Stimulated activated CD4-positive, alpha-beta T cell treated with anti-CD3 and anti-CD28 coated beads, Interleukin-12 subunit alpha, Interleukin-12 subunit beta, amount 100 ng/mL, for 24 hours (primary cell): ENCODE measurements at places on chromosomes 5 and 9.

GRCh38 chr5:146173597-146173996, 8.9 kb downstream of the LARS1 start:
- no peak for DNase-seq

DNA sequence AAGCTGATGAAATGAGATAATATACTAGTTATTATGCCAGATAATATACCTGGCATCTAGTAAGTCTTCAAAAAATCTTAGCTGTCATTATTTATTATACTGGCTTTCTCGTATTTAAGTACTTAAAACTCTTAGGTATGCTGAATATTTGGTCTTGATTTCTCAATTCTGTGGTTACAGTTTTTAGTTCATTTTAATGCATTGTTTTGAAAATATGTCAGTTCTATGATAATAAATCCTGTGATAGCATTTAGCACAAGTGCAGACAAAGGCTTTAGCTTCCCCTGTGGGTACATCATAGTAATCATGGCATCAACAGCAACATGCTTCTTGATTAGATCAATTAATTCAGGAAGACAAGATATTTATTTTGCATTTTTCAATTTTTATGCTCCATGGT, 133.0 kb downstream of the SMC2 start:
- DNase-seq = no peak

- no peak for DNase-seq
These were observed 10.9 kb downstream of the SEMA5A start for GRCh38 chr5:9534881-9535517.

DNA sequence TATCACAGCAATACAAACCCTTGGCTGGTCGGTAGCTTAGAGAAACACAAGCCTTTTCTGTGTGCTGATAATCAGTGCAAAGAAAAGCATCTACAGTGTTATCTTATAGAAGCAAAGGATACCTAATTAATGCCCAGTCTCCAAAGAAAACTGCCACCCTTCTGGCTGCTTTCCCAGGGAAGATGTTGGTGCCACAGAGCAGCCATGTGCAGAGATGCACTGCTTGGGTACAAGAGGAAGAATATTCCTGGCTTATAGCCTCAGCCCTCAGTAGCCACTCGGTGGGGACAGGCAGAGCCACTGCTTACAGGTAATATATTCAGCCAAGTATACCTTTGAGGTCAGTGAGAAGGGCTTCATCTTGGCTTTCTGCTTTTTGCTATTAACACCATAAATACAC, 185.3 kb downstream of the PCSK1 start:
- DNase-seq = no peak

DNA sequence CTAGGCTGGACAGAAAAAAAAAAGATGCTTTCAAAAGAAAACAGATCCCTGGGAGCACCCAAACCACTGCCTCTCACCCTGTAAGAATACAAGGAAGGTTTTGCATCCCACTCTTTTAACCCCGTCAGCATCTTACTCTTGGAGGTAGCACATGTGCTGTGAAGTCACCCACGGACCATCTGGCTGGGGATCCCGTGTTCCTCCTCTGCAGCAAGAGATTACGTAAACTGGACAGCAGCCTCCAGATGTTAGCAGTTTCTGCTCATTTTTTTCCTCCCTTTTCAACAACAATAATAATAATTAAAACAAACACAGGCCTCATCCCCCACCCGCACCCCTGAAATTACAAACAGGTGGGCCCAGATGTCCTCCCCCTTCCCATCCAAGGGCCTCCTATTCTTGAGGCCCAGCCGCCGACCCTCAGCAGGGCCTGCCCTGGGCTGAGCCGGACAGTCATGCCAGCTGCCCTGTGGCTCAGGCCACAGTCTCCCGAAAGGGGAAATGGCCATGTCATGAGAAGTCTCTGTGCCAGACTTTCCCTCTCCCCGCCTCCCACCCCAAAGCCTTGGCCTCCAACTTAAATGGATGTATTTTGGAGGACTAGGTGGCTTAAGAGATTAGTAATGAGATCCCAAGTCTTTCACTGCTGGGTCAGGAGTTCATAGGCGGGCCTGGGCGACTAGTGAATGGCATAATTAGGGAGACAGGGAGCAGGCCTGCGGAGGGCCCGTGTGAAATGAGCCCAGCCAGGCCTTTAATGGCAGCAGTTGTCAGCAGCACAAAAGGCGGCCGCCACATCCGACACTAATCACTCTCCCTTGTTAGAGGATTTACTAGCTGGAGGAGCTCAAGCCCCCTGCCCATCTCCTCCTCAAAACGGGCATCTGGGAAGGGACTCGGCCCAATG, 165.1 kb downstream of the PAPPA start:
- no peak for DNase-seq

- no peak for DNase-seq
These were observed 59.6 kb downstream of the ARHGAP26 start for GRCh38 chr5:142829801-142830220.

DNA sequence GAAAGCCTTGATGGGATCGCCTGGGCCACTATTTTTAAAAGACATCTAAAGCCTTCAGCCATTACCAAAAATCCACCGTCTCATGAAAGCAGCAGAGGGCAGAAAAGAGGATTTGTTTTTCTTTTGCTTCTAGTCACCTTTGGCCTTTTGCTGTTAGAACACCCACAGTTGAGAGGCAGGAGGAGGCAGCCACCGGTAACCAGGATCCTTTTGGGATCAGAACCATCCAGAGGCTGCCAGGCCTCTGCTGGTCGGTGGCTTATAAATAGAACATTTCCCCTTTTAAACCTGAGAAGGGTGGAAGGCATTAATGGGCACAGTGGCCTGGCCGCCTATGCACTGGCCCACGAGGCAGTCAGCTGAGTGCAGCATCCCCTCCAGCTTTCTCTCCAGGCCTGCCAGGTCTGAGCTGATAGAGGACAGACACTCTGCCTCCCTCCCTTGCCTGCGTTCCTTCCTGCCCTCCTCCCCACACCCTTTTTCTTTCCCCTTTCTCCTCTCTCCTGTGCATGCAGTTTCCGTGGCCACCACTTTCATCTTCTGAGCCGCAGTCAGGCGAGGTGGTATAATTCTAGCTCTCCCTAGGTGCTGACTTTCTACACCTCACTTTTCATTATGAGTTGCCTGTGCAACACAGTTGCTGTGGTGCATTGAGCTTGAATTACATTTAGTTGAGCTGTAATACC, 253.4 kb downstream of the ARHGAP26 start:
- DNase-seq = no peak

- peak; percentile 2 for DNase-seq
These were observed 121.6 kb downstream of the TLR4 start for GRCh38 chr9:117825609-117826347.

DNA sequence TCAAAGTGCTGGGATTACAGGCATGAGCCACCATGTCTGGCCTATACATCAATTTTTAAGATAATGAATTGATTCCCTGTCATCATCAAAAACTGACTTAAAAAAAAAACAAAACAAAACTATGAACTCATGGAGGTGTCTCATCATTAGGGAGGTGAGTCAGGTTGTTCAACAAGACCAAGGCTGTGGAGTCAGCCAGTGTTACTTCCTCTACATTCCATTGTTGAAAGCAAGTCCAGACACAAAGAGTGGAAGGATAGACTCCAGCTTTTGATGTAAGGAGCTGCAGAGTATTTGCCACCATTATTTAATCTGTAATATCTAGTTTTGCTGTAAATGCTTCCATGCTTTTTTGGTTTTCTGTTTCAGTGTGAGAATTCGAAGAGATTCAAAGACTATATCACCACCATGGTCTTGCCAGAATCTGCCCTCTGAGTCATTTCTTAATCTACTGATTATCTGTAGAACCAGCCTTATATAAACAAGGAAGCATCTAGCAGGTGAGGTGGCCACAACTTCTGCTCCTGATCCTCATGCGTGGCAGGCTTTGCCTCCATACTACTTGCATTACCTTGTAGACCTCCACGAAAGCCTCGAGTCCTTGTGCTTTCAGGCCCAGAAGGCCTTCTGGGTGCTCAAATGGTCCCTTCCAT, 156.1 kb downstream of the FGF1 start:
- DNase-seq = no peak

GRCh38 chr9:126146254-126147145, 180.1 kb upstream of the MVB12B start:
- no peak for DNase-seq

GRCh38 chr5:143561219-143561618, 157.7 kb upstream of the NR3C1 start:
- DNase-seq = no peak

DNA sequence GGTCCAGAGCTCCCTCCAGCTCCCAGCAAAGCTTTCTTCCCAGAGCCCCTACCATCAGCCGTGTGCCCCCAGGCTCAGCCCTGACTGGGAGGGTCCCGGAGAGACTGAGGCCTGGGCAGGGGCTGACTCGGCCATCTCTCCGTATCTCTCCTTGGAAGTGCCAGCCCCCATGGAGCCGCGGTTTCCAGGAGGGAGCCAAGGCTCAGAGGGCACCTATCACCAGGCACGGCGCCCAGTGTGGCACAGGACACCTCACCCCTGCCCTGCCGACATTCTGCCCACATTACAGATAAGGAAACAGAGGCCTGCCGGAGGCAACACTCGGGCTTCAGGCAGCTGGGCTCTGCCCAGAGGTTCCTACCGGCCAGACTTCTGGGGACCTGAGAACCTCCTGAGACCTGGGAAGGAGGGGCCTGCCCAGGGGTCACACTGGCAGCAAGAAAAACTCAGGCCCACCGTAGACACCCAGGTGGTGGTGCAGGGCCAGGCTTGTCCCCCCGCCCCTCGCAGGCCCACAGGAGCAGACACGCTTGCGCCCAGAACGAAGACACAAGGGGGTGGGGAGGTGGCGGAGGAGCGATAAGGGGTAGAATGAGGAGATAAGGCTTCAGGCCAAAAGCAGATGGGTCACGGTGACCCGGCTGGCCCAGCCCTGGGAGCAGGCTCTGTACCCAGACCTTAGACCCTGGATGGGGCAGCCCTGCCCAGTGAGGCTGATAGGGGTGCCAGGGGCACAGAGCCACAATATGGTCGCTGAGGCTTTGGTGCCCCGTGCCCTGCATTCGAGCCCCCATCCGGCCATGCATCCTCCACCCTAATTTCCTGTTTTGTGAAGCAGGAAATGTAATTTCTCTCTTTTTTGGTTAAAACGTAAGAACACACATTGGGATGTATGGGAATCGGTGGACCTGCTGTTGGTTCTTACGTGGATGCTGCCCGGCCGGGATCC, 11.8 kb downstream of the NR5A1 start:
- DNase-seq = no peak

DNA sequence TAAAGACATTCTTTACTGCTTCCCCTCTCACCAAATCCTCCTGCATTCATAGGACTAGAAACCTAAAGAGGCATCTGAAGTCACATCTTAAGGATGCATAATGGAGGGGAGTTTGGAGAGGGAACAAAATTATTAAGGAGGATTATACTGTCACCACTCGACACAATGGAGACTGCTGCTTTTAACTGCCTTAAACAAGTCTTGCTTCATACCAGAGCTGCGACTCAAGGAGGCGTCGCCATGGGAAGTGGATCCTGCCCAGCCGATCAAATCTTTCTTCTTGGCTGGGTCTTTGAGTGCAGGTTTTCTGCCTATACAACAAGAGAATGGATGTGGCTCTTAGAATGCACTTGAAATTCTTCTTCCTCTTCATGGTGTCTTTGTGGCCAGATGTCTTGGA, 66.7 kb upstream of the FOXE1 start:
- DNase-seq = no peak

DNA sequence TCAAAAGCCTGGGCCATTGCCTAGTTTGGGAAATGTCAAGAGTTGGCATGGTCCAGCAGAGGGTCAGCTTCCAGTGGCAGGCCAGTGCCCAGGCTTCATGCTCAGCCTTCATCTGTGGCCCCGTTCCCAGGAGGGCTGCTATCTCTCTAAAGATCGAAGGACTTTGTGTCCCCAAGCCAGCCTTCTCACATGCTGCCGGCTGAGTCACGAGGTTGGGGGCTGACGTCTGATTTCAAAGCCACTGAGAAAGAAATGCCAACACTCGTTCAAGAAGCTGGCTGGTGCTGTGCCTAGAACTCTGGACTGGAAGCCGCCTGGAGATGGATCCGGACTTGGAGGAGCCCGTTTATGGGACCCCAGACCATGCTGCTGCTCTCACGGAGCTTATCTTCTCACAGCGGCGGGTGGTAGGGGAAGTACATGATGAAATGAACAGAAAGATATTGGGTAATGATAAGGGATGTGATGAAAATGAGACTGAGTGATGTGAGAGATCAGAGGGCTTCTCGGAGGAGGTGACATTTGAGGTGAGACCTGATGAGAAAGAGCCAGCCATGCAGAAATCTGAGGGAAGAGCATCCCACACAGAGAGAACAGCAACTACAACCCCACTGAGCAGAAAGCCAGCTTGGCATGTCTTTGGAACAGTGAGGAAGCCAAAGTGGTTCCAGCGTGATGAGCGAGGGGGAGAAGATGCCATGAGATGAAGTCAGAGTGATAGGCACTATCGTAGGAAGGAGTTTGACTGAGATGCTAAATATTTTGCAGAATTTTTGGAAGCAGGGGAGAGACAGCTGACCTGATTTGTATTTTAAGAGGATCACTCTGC, 54.9 kb upstream of the BOD1 start:
- no peak for DNase-seq

DNA sequence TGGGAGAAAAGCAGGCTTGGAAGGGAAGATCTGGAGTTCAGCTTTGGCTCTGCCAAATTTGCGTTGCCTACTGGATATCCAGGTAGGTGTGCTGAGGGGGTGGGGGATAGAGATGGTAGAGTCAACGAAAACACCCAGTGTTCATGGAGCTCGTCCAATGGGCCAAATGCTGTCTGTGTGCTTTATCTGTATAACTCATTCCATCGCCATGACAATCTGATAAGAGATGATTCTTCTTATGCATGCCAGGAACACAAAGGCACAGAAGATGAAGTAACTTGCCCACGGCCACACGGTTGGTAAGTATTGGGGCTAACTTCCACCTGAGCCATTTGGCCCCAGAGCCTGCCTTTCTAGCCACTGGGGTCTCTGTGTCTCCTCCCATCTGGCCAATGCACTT, 53.2 kb downstream of the BOD1 start:
- DNase-seq = no peak

GRCh38 chr9:122205176-122205575, 23.6 kb downstream of the LHX6 start:
- no peak for DNase-seq

- no peak for DNase-seq
These were observed 34.5 kb upstream of the GLIS3 start for GRCh38 chr9:4334410-4334813.

- DNase-seq = no peak
These were observed 9.6 kb downstream of the PCYOX1L start for GRCh38 chr5:149367249-149367971.

DNA sequence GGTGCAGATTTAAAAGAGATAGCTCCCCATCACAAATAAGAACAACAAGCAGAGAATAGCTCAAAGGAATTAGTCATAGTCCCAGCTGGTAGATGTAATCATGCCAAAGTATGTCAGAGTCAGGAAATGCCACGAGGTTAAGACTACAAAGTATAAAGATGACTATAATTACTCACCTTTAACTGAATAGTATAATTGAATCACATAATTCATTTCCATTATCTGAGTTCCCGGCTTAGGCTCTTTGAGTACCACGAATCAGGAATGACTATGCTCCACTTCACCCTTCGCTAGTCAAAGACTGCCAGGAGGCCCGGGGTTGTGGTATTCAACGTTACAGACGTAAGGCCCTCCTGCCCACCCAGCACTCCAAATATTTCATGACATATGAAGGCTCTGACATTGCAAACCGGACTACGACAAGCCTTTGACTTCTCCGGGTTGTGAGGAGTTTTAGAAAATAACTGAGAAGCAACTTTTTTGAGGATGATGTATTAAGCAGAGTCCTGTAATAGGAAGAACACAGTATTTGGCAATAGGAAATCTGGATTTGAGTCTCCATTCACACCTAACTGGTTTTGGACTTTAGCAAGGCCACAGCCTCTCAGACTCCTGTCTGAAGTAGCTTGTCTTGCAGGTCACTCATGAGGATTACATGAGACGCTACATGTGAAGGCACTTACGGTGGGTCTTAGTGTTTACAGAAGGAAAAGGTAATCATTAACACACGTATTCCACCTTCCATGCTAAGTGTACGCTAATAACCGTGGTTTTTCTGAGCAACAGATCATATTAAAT, 64.6 kb downstream of the ENC1 start:
- no peak for DNase-seq
